Thoracic aorta (tissue), 2 donors: ENCODE measurements at places on chromosomes 6 and 20. TPM values are rescaled to one million over a fixed set of nuclear protein-coding genes. Genes with fewer than 3 reads are reported as not detected.

DNA sequence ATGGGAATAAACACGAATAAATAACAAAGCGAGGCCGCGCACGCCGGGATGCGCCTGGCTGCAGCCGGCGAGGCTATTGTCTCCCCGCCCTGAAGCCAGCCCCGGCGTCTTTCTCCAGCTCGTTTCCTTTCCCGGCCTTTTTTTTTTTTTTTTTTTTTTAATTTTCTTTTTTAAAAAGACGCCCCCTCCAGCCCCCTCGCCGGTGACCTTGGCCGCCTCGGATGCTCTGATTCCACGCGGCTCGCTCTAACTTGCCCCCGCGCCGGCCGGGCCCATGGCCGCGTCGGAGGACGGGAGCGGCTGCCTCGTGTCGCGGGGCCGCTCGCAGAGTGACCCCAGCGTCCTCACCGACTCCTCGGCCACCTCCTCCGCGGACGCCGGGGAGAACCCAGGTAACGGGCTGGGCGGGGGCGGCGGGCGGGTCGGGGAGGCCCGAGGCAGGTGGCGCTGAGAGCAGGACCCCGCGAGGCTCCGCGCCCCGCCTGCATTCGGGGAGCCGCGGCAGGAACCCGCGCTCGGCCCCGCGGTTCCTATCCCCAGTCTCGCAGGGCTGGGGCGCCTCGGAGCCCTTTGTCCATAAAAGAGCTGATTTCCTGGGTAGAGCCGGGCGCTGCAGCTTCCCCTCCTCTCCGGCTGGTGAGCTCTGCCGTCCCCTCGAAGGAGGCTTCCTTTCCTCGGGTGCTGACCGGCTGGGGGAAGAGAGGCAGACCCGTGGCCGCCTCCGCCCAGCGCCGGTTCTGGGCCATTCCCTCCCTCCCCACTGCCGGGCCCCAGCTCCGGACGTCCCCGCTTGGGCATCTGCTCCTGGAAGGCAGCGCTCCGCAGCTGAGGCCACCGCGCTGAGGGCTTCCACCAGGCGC lies 631 bp downstream of the PHACTR3 start:
- no peak for DNase-seq
- no peaks in the 10 kb centered on the region for H3K4me1 ChIP-seq
- no peaks in the 10 kb centered on the region for H3K27me3 ChIP-seq

GRCh38 chr6:140012150-140012549 lies 637.7 kb upstream of the CITED2 start:
- H3K36me3 ChIP-seq: no peaks in the 10 kb centered on the region
- DNase-seq: no peak
- no peaks in the 10 kb centered on the region for H3K4me1 ChIP-seq
- H3K27ac ChIP-seq: no peak overlapping the region
- H3K27me3 ChIP-seq: no peaks in the 10 kb centered on the region
- no peak overlapping the region for H3K4me3 ChIP-seq

DNA sequence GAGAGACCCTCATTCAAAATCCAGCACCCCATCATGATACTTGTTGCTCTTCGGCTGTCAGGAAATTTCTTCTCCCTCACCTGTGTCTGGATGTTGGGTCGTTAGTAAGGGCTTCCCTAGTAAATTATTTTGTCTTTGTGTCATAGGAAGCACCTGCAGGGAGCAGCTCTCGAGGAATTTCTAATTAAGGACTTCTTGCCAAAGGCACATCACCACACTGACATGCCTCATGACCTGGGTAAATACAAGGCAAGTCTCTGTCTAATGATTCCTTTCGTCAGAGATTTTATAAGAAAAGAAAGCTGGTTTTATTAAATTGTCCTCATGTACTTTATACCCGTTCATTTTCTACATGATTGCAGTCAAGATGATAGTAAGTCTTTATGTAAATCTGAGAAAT lies at the start of gene NOX3:
Gene NOX3, minus strand, starts transcription at position 74 of the 400 bp plus-strand sequence. Its CDS starts 39 bp downstream, at position 35.
- no peaks in the 10 kb centered on the region for H3K27me3 ChIP-seq
- DNase-seq: no peak
- H3K27ac ChIP-seq: no peak within 1 kb of the TSS
- H3K36me3 ChIP-seq: no peaks in the 10 kb centered on the region
- H3K4me3 ChIP-seq: no peak within 1 kb of the TSS
- no peaks in the 10 kb centered on the region for H3K4me1 ChIP-seq

DNA sequence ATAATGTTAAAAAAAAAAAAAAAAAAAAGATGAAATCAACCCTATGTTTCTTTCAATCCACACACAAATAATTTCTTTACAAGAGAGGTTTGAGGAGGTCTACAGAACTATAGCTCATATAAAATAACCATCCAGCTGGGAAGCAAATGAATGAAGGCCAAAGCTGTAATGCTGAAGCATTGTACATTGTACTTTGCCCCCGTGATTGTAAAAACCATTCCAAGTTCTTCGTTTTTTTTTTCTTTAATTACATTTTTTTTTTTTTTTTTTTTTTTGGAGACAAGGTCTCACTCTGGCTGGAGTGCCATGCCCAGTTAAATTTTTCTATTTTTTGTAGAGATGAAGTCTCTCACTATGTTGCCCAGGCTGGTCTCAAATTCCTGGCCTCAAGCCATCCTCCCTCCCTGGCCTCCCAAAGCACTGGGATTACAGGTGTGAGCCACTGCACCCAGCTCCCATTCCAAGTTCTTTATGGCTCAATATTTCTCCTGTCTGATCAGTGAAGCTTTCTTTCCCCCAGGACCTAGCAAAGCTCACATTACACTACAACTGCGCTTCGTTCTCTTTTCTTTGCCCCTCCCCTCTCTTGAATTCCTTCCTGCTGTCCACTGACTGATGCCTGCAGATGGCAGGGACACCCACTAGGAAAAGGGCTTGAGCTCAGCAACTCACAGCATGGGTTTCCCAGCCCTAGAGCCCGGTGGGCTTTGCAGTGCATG lies 53.0 kb upstream of the NOP56 start:
- no peak overlapping the region for H3K4me3 ChIP-seq
- H3K36me3 ChIP-seq: no peaks in the 10 kb centered on the region
- H3K4me1 ChIP-seq: no peaks in the 10 kb centered on the region
- no peak overlapping the region for H3K27ac ChIP-seq

GRCh38 chr6:111597291-111598086 lies 8.2 kb downstream of the TRAF3IP2 start:
- H3K27me3 ChIP-seq: no peaks in the 10 kb centered on the region
- no peak overlapping the region for H3K4me3 ChIP-seq
- no peaks in the 10 kb centered on the region for H3K36me3 ChIP-seq
- H3K4me1 ChIP-seq: peaks cover 48% of the 10 kb centered on the region
- no peak for DNase-seq

DNA sequence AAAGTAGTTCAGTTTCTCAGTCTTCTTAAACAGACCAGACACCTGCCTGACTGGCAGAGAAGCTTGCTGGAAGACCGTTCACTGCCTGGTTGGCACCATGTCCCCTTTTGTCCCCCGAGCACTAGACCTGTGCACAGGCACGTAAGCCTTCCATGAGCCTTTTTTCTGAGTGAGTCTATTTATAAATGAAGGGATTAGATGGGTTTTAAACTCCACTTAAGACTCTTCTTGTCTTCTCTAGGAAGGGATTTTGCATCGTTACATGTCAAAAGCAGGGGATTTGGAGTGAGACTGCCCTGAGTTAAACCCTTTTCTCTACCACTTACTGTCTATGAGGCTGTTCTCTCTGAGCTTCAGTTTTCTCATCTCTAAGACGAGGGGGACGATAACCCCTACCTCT lies 37.6 kb downstream of the STK35 start:
- no peaks in the 10 kb centered on the region for H3K27me3 ChIP-seq
- H3K4me1 ChIP-seq: peaks cover 29% of the 10 kb centered on the region
- H3K27ac ChIP-seq: no peak overlapping the region
- no peak for DNase-seq
- H3K36me3 ChIP-seq: peaks cover 3% of the 10 kb centered on the region
- no peak overlapping the region for H3K4me3 ChIP-seq

- H3K27ac ChIP-seq: no peak overlapping the region
- H3K4me1 ChIP-seq: peaks cover 6% of the 10 kb centered on the region
- H3K27me3 ChIP-seq: no peaks in the 10 kb centered on the region
- H3K4me3 ChIP-seq: no peak overlapping the region
- no peaks in the 10 kb centered on the region for H3K36me3 ChIP-seq
Observed at GRCh38 chr6:88698661-88699060, 264.8 kb downstream of the RNGTT start.

DNA sequence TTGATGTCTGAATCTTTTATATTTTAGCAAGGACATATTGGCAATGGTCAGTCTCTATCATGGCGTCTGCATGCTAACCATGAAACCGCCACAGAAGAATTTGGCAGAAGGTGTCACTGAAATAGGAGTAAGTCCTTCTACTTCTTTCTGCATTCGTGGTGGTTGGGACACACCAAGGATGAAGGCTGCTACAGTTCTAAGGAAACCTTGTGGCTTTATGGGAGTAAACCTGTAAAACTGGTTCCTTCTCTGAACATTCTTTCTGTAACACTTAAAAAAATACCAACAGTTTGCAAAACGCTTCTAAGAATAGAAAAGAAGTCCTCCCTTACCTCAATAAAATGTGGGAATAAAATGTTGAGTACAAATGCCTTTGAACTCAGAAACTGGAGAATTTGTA lies 195.3 kb downstream of the SLC24A3 start:
- no peaks in the 10 kb centered on the region for H3K4me1 ChIP-seq
- DNase-seq: no peak
- H3K36me3 ChIP-seq: no peaks in the 10 kb centered on the region
- H3K27me3 ChIP-seq: no peaks in the 10 kb centered on the region
- no peak overlapping the region for H3K27ac ChIP-seq

DNA sequence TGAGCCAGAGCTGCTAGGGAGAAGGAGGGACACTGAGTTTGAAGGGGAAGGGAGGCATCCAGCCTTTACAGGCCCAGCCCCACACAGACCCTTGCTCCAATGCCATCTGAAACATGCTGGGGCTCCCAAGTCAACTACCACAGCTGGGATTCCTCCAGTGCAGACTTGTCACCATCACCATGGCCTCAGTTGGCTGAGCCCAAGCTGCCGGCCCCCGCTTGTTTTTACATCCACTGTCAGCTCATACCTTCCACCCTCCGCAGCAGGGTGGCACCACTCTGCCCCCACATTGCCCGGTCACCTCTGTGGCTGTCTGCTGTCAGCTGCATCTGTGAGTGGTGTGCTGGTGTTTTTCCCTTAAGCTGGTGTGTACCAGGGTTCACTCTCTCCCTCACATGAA lies 26.1 kb downstream of the GFOD1 start:
- no peak for DNase-seq
- no peaks in the 10 kb centered on the region for H3K36me3 ChIP-seq
- no peak overlapping the region for H3K4me3 ChIP-seq
- peaks cover 15% of the 10 kb centered on the region for H3K4me1 ChIP-seq
- no peak overlapping the region for H3K27ac ChIP-seq

DNA sequence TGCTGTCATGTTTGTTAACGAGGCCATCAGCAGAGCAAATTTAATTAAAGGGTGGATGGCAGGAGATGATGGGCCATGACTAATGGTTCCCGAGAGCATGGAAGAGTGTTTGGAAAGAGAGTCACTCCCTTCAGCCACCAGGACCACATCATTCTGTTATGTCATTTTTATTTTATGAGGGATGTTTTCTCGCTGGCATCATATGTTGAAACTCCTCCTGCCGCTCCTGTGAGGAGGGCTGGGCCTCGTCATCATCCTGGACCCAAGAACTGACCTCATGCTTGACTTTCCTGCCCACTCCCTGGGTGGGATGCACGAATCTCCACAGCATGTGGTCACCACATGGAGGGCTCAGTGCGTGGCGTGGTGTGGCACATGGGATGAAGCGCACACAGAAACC lies 86.4 kb upstream of the FRMD1 start:
- H3K36me3 ChIP-seq: no peaks in the 10 kb centered on the region
- no peaks in the 10 kb centered on the region for H3K27me3 ChIP-seq
- H3K4me1 ChIP-seq: no peaks in the 10 kb centered on the region
- no peak overlapping the region for H3K27ac ChIP-seq
- no peak overlapping the region for H3K4me3 ChIP-seq

DNA sequence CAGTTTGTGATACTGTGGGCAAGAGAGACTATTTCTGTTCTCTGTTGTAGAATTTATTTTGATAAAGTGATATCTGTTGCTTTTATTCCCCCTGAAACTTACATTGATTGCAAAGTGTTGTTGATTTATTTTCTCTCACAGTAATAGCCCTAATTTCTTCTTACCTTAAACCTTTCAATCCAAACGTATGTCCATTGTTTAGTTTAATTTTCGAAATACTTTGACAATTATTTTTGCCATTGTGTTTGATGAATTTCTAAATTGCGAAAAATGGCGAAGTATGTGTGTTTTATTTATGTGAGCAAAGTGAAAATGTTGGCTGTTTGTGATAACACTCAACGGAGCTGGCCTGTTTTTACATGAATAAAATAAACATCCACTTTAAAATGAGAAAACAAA lies 381 bp upstream of the ZSCAN26 start:
- H3K4me3 ChIP-seq: peak overlapping the region; percentile 90
- H3K4me1 ChIP-seq: peaks cover 10% of the 10 kb centered on the region
- H3K27me3 ChIP-seq: no peaks in the 10 kb centered on the region
- DNase-seq: no peak
- no peaks in the 10 kb centered on the region for H3K36me3 ChIP-seq

DNA sequence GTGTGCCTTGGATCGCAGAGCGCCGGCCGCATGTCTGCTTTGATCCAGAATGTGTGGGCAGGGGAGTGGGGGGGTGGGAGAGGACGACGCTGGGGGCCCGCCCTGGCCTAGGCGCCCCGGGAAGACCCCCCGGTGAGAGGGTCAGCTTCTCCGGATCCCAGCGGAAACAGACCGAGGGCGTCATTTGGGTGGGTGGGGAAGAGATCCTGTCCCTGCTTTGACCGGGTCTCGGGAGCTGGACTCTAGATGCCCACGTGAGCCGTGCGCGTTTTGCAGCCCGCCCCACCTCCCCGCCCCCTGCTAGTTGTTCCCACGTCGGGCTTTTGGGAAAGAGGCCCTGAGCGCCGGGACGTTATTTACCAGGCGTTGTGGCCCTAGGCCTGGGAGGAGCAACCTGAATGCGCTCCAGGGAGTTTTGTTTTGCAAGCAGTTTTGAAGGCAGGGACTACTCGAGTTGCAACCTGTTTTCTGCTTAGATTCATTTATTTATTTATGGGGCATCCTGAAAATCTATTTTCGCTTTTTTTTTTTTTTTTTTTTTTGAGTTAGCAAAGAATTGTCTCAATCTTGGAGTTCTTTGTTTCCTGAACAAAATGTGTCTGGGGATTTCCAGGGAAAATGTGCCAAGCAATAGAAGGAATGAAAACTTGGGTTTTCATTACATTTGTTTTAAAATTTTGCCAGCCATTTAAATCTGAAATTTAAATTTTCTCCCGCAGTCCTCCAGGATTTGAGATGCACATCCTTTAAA lies 1.6 kb downstream of the DSP start:
- peaks cover 12% of the 10 kb centered on the region for H3K4me1 ChIP-seq
- no peak for DNase-seq
- H3K27ac ChIP-seq: no peak overlapping the region
- peak overlapping the region; percentile 74 for H3K4me3 ChIP-seq
- peaks cover 25% of the 10 kb centered on the region for H3K27me3 ChIP-seq

GRCh38 chr6:112156668-112157067 lies 69.3 kb downstream of the FAM229B start:
- no peak overlapping the region for H3K4me3 ChIP-seq
- H3K4me1 ChIP-seq: no peaks in the 10 kb centered on the region
- no peaks in the 10 kb centered on the region for H3K27me3 ChIP-seq
- H3K27ac ChIP-seq: no peak overlapping the region
- H3K36me3 ChIP-seq: no peaks in the 10 kb centered on the region

The CCND3 gene
- total RNA-seq: 131 TPM

The GPLD1 gene
- 22.3 TPM for total RNA-seq

The FOXC1 gene
- total RNA-seq: 103 TPM

The FAM162B gene
- total RNA-seq: 2.3 TPM

The CHRNA4 gene
- total RNA-seq: not detected

The GRM1 gene
- total RNA-seq: not detected
